Mesenteric fat pad (tissue), 1 donor: ENCODE measurements at places on chromosomes 16 and 17. TPM values are rescaled to one million over a fixed set of nuclear protein-coding genes. Genes with fewer than 3 reads are reported as not detected.

GRCh38 chr16:81466356-81466980 lies 21.9 kb downstream of the CMIP start:
- DNase-seq, result no peak

Gene TNFSF12
- total RNA-seq, result 43.0 TPM

Gene EIF5A
- 503 TPM for total RNA-seq

- DNase-seq, result no peak
These were observed 172.6 kb downstream of the HAPSTR1 start for GRCh38 chr16:9264067-9264466.

Gene C1QTNF1
- total RNA-seq, result 563 TPM

- no peak for DNase-seq
These were observed 8.5 kb upstream of the KLHL11 start for GRCh38 chr17:41873559-41874292.

GRCh38 chr17:10527419-10527818 lies 9.1 kb upstream of the MYH1 start:
- no peak for DNase-seq

Gene CCDC144A
- total RNA-seq, result 9.5 TPM

GRCh38 chr16:87765473-87765775 lies 362 bp downstream of the KLHDC4 start:
- no peak for DNase-seq

GRCh38 chr17:8220783-8221662 lies 10.6 kb upstream of the AURKB start:
- peak; percentile 94 for DNase-seq

Gene CCL23
- total RNA-seq, result 5.2 TPM

GRCh38 chr17:57629470-57629869 lies 115.6 kb downstream of the CCDC182 start:
- DNase-seq, result no peak

Gene HELZ
- total RNA-seq, result 68.8 TPM

- DNase-seq, result no peak
These were observed 2.8 kb downstream of the HAPSTR1 start for GRCh38 chr16:9094011-9094846.

Gene DHRS7C
- not detected for total RNA-seq

DNA sequence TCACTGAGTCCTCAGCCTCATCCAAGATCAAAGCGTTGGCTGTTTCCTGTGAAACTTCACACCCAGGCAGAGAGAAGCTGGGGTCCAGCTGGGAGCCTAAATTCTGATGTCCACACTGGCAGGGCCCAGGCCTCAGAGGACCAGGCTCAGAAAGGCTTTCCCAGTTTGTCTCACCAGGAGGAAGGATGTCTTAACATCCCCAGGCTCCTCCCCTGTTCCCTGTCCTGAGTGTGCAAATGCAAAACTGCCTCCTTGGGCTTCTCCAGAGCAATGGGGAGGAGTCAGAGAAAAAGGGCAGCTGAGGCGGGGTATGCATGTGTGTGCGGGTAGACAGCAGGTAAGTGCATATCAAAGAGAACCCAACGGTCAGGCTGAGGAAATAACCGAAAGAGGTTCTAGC lies 45.7 kb downstream of the CUEDC1 start:
- DNase-seq, result no peak

GRCh38 chr17:43540821-43541674 lies 5.1 kb downstream of the ETV4 start:
- DNase-seq, result no peak

- DNase-seq, result no peak
These were observed 210.9 kb downstream of the ZFHX3 start for GRCh38 chr16:72836985-72837384.

DNA sequence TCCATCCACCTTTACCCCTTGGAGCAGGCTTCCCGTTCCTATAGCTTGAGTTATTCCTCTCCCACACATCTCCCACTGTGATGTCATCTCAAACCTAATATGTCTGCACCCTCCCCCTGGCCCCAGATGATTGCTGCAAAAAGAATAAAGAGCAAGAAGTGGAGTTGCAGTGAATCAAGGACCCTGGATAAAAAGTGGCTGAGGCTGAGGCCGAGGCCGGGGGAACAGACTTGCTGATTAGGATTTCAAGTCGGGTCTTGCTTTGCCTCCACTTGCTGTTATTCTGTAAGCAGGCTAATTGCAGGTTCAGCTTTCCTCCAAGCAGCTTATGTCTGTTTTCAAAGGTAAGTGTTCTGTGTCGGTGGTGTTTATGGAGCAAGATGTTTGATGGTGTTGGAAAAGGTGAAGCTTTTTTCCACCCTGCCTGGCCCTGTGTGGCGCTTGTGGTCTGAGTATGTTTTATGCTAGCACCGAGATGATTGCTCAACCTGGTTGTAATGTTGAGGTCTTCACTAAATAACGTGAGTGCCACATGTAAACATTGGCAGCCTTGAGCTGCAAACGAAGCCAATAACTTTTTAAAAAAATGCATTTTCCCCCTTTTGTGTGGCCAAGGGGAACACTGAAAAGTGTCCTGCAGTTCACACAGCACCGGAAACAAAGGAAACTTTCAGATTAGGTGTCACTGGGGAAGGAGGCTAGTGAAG lies 15.4 kb downstream of the HS3ST3B1 start:
- no peak for DNase-seq

Gene TAC4
- total RNA-seq, result not detected

DNA sequence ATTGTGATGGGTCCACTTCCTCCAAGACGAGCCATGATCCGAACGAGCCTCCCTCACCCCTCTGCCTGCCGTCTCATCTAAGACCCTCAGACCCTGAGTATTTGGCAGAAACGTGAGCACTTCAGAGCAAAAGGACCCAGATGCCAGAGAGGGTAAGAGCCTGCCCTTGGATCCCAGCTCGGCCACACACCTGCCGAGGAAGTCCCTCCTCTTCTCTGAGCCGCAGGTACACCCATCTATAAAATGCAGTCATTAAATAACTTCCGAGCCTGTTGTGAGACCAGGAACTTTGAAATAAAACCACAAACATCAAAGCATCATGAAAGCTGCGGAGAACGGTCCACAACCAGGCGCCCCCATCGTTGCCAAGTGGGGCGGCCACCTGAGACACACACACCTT lies 64.8 kb upstream of the DOC2B start:
- peak; percentile 47 for DNase-seq

- no peak for DNase-seq
These were observed 132.1 kb downstream of the CLEC16A start for GRCh38 chr16:11076259-11077018.

DNA sequence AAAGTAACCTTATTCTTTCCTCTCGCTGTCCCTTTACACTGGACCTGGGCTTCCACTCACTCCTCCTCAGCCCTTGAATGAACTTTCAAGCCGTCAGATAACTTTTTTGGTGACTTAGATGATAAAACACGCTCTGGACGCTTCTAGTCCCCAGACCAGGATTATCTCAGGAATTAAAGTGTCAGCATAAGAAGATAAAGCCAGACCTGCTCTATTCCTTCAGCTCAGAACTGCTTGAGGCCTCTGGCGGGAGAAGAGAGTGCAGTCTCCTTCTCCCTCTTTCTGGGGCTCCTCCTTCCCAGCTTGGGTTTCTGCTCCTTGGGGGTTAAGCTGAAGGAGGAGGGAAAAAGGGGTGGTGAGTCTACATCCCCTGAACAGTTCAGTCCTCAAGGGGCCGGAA lies 6.6 kb downstream of the LPO start:
- no peak for DNase-seq

DNA sequence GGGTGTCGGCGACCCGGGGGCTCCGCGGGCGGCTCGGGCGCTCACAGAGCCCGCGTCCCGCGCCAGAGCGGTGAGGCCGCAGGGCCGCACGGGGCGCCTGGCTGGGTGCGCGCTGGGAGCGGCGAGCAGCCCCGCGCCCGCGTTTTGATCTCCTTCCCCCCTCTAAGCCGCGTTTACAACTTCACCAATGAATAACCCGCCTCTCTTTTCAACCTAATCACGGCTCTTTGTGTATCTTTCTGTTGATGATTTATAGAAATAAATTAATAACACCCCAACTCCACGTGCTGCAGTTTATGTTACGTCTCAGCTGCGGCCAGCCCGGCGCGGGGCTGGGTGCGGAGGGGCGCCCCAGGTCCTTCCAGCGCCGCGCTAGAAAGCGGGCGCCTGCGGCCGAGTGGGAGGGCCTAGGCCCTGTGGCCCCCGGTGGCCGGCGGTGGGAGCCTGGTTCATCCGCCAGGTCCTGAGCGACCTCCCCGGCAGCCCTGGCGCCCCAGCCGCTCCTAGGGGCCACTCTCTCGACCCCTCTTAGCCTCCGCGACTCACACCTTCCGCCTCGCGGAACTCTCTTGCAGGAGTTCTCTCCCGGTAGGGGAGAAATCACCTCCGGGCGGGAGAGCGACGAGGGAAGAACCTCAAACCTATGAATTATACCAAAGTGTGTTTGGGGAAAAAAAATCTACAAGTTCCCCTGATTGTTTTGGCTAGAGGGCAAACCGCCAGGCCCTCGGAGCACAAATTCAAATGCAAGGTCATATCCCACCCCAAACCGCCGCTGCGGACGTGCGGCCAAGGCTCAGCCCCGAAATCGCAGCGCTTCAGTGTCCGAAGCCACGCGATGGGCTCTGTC lies 1.9 kb downstream of the HNF1B start:
- DNase-seq, result no peak

Gene NECAB2
- 1.5 TPM for total RNA-seq

- DNase-seq, result no peak
These were observed 393 bp downstream of the RNF166 start for GRCh38 chr16:88705801-88706228.

DNA sequence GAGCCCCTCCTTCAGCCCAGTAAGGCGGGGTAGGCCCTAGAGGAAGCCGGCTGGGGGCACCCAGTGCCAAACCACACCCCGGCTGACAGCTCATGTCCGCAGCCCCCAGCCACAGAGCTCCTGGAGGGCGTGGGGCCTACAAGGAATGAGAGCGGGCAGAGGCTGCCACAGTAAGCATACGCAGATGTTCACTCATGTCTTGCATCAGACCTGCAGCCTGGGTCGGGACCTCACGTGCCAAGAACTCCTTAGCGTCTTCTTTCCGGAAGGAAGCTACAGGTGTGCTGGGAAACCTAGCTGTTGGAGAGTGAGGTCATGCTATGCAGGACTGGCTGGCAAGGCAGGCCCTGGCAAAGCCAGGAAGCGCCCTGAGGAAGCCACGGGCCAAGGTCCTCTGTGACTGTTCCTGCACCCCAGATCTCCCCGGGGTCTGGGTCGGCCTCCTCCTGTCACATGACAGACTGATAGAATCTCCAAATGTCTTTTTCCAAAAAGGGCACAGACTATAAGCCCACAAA lies 1.6 kb downstream of the ZNF598 start:
- DNase-seq, result no peak

Gene GNAO1
- total RNA-seq, result 3.0 TPM

Gene CRAMP1
- 15.4 TPM for total RNA-seq

DNA sequence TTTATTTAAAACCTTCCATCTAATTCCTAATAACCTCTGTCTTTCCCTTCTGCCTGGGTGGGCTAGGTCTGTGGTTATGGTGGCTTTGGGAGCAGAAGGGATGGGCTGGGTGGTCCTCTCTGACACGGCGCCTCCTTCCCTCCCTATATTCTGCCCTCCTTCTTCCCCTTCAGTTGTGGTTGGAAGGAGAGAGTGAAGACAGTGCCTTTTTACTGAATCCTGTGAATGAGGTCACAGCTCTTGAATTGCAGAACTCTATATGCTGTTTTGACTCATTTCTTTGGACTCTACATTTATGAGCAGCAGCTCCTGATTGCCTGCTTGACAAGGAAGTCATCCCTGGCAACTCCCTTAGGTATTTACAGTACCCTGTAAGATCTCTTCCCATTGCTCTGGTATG lies 256.0 kb upstream of the ELAC2 start:
- DNase-seq, result no peak

Gene LRRC75A
- 3.1 TPM for total RNA-seq

DNA sequence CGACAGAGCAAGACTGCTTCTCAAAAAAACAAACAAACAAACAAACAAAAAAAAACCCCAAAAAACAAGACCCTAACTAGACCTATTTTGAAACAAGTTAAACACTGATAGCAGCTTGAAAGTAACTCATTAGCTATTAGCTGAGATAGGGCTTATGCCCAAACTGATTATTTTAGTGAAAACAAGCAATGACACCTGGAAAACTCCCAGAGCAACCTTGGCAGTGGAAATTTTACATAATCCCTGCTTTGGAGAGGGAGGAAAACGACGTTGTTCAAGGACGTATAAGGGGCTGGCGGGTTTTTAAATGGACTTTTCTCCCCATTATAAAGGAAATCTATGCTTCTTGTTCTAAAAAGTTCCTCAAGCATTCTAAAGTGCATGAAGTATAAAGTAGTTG lies 45.4 kb upstream of the AQP8 start:
- no peak for DNase-seq

GRCh38 chr17:34997355-34997862 lies 17.1 kb downstream of the LIG3 start:
- DNase-seq, result no peak

DNA sequence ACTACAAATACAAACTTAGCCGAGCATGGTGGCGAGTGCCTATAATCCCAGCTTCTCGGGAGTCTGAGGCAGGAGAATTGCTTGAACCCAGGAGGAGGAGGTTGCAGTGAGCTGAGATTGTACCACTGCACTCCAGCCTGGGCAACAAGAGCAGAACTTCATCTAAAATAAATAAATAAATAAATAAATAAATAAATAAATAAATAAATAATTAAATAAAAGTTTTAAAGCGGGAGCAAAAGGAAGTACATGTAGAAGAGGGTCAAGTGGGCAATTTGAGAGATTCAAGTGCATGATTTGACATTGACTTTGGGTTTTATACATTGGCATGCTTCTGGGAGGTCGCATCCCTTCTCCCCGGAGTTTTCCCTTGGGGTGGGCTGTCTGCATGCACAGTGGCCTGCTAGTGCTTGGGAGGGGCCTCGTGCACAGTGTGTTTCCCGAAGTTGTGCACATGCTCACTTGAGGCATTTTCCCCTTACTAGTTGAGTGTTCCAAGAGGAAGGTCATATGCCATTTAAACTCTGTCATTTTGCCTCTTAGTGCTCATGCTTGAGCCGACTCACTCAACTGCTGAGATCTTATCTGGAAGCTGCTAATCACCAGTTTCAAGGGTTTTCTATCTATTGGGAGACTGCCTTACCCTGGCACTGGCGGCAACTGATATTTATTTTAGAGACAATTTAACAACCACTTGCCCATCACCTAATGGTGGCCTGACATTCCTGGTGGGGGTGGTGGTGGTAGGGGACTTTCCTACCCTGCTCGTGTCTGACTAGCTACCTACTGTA lies 193.2 kb upstream of the MPHOSPH6 start:
- DNase-seq, result no peak

DNA sequence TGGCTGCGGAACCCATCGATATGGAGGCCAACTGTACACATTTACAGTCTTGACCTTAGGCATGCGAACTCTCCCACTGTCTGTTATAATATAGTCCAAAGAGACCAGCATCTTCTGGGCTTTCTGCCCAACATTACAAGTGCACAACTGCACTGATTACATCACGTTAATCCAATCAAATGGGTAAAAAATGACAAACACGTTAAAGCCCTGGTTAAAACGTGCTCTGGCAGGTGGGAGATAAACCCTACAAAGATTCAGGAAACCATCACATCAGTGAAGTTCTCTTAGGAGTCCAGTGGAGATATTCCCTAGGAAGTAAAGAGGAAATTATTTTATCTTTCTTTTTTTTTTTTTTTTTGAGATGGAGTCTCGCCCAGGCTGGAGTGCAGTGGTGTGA lies 23.7 kb upstream of the XYLT2 start:
- DNase-seq, result no peak
